ENCODE measurements at places on chromosomes 7 and 10. TPM values are rescaled to one million over a fixed set of nuclear protein-coding genes. Genes with fewer than 3 reads are reported as not detected.

The SLC39A12 gene
- total RNA-seq, result not detected

The BICC1 gene
- total RNA-seq, result not detected

The DENND2A gene
- total RNA-seq, result not detected

The DNAH11 gene
- 0.61 TPM for total RNA-seq

The CD36 gene
- total RNA-seq, result not detected

The AKR1B15 gene
- total RNA-seq, result not detected

The CFAP43 gene
- 0.22 TPM for total RNA-seq

The H2BK1 gene
- total RNA-seq, result not detected

The APBB1IP gene
- 52.1 TPM for total RNA-seq

- no peak for DNase-seq
- peaks cover 11% of the 10 kb centered on the region for H3K27me3 ChIP-seq
- H3K36me3 ChIP-seq, result no peaks in the 10 kb centered on the region
- H3K27ac ChIP-seq, result no peak overlapping the region
Measured at GRCh38 chr7:24721481-24722001, 35.7 kb downstream of the GSDME start.

- no peaks in the 10 kb centered on the region for H3K27me3 ChIP-seq
- no peak overlapping the region for H3K27ac ChIP-seq
- H3K4me1 ChIP-seq, result peaks cover 6% of the 10 kb centered on the region
- H3K36me3 ChIP-seq, result no peaks in the 10 kb centered on the region
- no peak for DNase-seq
Measured at GRCh38 chr7:114663502-114663901, 248.9 kb downstream of the FOXP2 start.

- no peaks in the 10 kb centered on the region for H3K36me3 ChIP-seq
- no peak for DNase-seq
- no peaks in the 10 kb centered on the region for H3K4me1 ChIP-seq
- H3K4me3 ChIP-seq, result no peak overlapping the region
- no peaks in the 10 kb centered on the region for H3K27me3 ChIP-seq
Measured at GRCh38 chr10:126250045-126250444, 138.2 kb downstream of the ADAM12 start.

DNA sequence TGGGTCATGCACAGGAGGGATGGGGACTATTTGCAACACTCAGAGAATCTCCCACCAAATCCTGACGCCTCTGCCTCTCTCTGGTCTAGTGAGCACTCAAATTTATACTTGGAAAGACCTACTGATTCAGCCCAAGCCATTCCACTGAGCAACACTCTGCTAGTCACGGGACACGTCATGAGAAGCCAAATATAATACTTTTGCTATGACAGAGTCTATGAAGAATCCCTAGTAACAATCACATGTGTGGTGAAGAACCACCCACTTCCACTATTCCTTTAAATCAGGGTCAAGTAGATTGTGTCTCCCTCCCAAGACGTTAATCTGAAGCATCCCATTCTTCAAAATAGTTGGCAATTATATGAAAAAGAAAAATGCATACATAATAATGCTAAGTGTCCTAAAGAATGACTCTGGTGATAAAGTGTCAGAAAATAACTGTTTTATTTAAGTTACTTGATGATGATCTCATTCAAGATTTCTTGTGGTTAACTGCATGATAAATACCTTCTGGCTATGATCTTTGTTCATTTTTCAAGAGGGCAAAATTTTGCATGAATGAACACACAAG, 28.5 kb downstream of the CHCHD3 start:
- H3K4me1 ChIP-seq, result peaks cover 21% of the 10 kb centered on the region
- no peaks in the 10 kb centered on the region for H3K36me3 ChIP-seq
- no peak overlapping the region for H3K4me3 ChIP-seq
- no peak for DNase-seq
- H3K27ac ChIP-seq, result no peak overlapping the region

DNA sequence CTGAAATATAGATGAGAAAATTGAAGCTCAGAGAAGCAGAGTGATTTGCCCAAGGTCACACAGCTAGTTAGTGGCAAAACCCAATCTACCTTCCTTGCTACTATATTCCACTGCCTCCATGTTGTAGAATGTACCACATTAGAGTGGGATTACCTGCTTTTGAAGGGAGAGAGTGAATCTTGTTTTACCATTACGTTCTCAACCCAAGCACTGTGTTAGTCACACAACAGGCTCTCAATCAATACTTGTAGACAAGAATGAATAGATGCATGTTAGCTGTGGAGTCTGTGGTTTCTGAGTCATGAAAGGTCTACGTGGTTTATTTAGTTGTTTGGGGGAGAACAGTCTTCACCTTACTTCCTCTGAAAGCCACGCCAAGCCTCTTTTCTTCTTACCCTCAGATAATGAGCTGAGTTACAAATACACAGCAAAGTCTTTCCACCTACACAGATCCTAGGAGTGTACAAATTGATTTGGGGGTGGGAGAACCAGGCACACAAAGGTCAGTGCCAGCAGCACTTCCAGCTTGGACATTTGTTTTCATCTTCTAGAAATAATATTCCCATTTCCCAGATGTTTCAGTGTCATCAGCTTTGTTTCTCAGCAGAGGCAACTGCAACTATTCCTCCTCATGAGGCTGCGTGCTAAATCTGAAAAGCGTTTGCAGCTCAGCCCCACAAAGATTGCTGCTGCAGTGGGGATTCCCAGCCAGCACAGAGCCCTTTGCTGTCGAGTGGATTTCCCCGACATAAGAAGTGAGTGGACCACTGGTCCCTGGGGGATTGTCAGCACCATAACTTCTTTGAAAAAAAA, 71.5 kb upstream of the ADO start:
- H3K36me3 ChIP-seq, result no peaks in the 10 kb centered on the region
- no peak overlapping the region for H3K4me3 ChIP-seq
- H3K27ac ChIP-seq, result no peak overlapping the region

DNA sequence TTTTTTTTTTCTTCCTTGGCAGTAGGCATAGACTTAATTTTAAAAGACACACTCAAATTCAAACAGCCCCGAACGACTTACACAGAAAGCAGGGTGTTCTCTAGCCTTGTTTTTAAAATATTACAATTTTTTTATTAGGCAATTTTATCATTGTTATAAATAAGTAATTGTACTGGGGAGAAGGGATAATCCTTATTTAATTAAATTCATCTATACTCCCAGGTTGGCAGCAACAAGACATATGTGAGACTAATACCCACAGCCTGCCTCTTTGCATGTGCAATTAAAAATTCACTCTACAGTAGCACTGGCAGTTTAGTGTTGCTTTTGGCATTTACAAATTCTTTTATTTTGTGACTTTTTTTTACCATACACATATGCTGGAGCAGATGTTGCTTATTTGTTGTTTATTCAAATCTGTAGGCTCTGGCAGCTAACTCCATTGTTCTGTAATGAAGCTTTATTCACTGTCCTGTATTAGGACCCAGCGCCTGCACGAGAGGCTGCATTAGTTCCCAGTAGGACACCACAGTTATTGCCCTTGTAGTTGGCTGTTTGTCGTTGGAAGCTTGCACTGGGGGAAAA, 84.9 kb upstream of the PPP1R17 start:
- no peak for DNase-seq
- no peaks in the 10 kb centered on the region for H3K27me3 ChIP-seq
- no peak overlapping the region for H3K27ac ChIP-seq

- no peaks in the 10 kb centered on the region for H3K4me1 ChIP-seq
- peaks cover 2% of the 10 kb centered on the region for H3K27me3 ChIP-seq
- H3K36me3 ChIP-seq, result no peaks in the 10 kb centered on the region
- no peak for DNase-seq
- H3K4me3 ChIP-seq, result no peak overlapping the region
Measured at GRCh38 chr10:132464256-132465192, 67.5 kb downstream of the PWWP2B start.

- H3K4me3 ChIP-seq, result no peak overlapping the region
- H3K27me3 ChIP-seq, result no peaks in the 10 kb centered on the region
- DNase-seq, result peak; percentile 14
- H3K27ac ChIP-seq, result no peak overlapping the region
- H3K36me3 ChIP-seq, result no peaks in the 10 kb centered on the region
Measured at GRCh38 chr10:30811276-30812017, 181.9 kb upstream of the LYZL2 start.

DNA sequence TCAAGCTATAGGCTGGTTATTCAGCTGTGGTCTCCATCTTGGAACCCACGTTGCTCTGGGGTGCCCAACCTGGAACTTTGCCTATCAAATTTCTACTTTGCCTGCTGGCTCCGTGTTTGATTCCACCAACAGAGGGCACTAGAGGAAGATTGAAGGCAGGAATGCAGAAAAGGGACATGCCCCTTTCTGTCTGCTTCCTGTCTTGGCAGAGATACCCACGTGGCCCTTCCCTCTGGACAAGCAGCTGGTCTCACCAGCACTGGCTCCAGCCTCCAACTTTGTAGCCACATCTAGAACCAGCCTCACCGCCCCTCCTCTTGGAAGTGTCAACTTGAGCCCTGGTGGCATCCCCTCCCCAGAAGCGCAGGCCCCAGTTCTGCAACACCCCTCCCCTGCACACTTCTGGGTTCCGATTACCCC, 52.1 kb upstream of the ZNF438 start:
- H3K4me1 ChIP-seq, result peaks cover 3% of the 10 kb centered on the region
- no peak overlapping the region for H3K4me3 ChIP-seq
- H3K27ac ChIP-seq, result no peak overlapping the region

DNA sequence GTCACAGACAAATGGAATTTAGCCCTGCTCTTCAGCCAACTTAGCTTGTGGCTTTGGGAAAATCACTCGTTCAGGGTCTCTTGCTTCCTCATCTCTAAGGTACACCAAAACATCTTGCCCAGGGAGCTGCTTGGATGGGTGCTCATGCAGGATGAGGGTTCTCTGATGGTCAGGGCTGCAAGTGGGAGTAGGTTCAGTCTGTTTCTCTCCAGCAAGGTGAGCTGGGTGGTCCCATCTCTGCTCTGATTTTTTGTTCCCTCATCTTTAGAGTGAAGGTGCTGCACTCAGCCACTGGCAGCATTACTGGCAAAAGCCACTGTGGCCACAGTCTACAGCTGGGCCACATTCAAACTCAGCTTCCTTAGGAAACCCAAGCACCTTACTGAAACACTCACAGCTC, 149.9 kb upstream of the GPR26 start:
- no peak for DNase-seq
- H3K36me3 ChIP-seq, result no peaks in the 10 kb centered on the region
- H3K4me3 ChIP-seq, result no peak overlapping the region
- H3K27me3 ChIP-seq, result peaks cover 7% of the 10 kb centered on the region
- no peaks in the 10 kb centered on the region for H3K4me1 ChIP-seq
- H3K27ac ChIP-seq, result no peak overlapping the region

DNA sequence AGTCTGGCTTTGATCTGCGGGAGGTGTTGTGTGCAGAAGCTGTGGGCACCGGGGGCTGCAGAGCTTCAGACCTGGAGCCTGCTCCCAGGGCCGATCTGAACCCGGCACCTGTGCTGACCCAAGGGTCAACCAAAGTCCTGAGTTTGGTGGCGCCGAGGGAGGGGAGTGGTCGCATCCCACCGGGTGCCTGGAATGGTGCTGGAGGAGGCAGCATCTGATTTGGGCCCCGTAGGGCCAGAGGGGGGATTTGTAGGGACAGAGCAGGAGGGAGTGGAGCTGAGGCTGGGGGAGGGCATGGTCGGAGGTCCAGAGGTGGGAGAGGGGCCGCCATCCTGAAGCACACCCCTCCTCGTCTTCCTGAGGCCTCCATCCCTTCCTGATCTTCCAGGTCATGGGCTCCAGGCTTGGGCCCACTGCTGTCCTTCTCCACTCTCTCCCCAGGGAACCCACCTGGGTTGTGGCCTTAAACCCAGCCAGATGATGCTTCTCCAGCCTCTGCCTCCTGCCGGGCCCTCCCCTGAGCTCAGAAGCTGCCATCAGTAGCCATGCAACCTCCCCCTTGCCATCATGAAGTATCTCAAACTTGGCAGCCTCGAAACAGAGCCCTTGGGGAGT, 112.9 kb downstream of the LHPP start:
- no peaks in the 10 kb centered on the region for H3K4me1 ChIP-seq
- H3K4me3 ChIP-seq, result no peak overlapping the region
- H3K27me3 ChIP-seq, result no peaks in the 10 kb centered on the region
- no peak overlapping the region for H3K27ac ChIP-seq
- H3K36me3 ChIP-seq, result no peaks in the 10 kb centered on the region
- DNase-seq, result no peak

GRCh38 chr7:100859856-100860255, 7.3 kb upstream of the TRIP6 start:
- no peak overlapping the region for H3K4me3 ChIP-seq
- H3K27ac ChIP-seq, result no peak overlapping the region
- H3K4me1 ChIP-seq, result no peaks in the 10 kb centered on the region
- no peak for DNase-seq

DNA sequence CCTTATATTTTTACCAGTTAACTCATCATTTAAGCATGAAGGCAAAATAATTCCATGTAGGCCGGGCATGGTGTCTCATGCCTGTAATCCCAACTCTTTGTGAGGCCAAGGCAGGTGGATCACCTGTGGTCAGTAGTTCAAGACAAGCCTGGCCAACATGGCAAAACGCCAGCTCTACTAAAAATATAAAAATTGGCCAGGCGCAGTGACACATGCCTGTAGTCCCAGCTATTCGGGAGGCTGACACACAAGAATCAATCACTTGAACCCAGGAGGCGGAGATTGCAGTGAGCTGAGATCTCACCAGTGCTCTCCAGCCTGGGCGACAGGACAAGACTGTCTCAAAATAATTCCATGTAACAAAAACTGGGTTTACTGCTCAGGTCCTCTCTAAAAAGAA, 18.3 kb downstream of the HNRNPA2B1 start:
- DNase-seq, result no peak
- H3K4me1 ChIP-seq, result peaks cover 42% of the 10 kb centered on the region
- H3K4me3 ChIP-seq, result no peak overlapping the region
- H3K27ac ChIP-seq, result peak overlapping the region; percentile 70

GRCh38 chr10:91536111-91536510, 96.8 kb downstream of the PPP1R3C start:
- H3K36me3 ChIP-seq, result no peaks in the 10 kb centered on the region
- H3K4me1 ChIP-seq, result no peaks in the 10 kb centered on the region
- no peak overlapping the region for H3K27ac ChIP-seq
- no peak overlapping the region for H3K4me3 ChIP-seq

DNA sequence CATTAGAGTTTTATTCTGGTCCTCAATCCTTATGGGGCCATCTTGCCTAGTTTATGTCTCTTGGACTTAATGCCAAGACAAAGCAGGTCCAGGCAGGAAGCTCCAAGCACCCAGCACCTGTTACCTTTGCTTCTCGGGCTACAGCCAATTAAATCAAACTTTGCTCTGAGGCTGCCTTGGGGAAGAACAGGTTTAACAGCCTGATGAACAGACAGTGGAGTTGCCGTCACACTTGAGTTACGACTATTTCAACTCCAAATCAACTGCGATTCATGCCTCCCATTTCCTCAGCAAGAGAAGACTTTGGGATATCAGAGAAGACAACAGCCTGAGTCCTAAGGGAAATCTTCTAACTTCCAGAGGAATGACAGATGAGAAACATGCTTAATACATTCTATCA, 62.2 kb downstream of the XPNPEP1 start:
- peaks cover 38% of the 10 kb centered on the region for H3K36me3 ChIP-seq
- no peak overlapping the region for H3K4me3 ChIP-seq
- no peak overlapping the region for H3K27ac ChIP-seq
- no peaks in the 10 kb centered on the region for H3K27me3 ChIP-seq
- H3K4me1 ChIP-seq, result no peaks in the 10 kb centered on the region

GRCh38 chr10:25843551-25844170, 90.4 kb upstream of the MYO3A start:
- H3K4me3 ChIP-seq, result no peak overlapping the region
- DNase-seq, result no peak
- H3K4me1 ChIP-seq, result no peaks in the 10 kb centered on the region
- H3K36me3 ChIP-seq, result no peaks in the 10 kb centered on the region
- H3K27ac ChIP-seq, result no peak overlapping the region
- H3K27me3 ChIP-seq, result peaks cover 1% of the 10 kb centered on the region

- H3K4me1 ChIP-seq, result peaks cover 14% of the 10 kb centered on the region
- H3K27ac ChIP-seq, result peak overlapping the region; percentile 20
- no peak overlapping the region for H3K4me3 ChIP-seq
- H3K36me3 ChIP-seq, result no peaks in the 10 kb centered on the region
- no peak for DNase-seq
Measured at GRCh38 chr10:8894148-8894547, 839.7 kb downstream of the GATA3 start.

All from activated CD4-positive, alpha-beta memory T cell treated with anti-CD3 and anti-CD28 coated beads for 36 hours (primary cell).